HepG2 (cell line): ENCODE measurements at places on chromosomes 7 and 10. TPM values are rescaled to one million over a fixed set of nuclear protein-coding genes. Genes with fewer than 3 reads are reported as not detected.

DNA sequence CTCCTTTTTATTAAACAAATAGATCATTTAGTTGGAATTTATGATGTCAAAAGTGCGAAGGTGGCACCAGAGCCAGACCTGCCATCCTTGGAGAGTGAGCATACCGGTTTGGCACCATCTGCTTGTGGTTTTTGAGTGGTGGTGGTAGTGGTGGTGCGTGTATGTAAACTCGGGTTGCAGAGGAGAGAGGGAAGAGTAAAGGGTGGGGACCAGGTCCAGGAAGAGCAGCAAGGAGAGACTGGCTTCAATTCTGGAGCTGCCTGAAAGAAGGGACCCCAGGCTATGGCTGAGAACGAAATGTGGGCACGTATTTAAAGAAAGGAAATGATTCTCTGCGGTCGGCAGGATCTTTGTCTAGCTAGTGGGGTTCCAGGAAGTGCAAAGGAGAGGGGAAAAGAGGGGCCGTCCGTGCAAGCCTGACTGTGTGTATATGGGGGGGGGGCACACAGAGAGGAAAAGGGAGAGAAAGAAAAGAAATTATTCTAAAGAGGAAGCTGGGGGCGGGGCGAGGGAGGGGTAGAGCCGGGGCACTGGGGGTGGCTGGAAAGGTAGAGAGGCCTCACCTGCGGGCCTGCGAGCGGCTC, 448 bp upstream of the GOLGA7B start:
- DNase-seq: no peak

DNA sequence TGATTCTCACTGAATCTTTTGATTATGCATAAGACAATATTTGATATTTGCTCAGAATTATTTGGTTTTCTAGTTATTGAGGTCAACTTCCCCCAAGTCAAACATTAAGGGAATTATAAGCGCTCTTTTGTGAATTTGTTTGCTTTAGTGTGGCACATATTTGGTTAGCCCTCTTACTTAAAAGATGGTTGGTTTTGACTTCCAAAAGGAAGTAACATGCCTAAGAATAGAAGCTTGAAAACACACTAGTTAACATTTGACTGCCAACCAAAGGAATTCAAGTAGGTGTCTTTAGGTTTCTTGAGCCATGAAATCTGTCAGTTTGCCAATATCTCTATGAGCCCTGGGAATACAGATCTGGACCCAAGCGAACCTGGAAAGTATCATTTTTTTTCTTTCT, 24.9 kb downstream of the STEAP4 start:
- DNase-seq: no peak

- DNase-seq: no peak
Observed at GRCh38 chr10:127370601-127371000, 174.2 kb upstream of the INSYN2A start.

GRCh38 chr7:151351967-151352366, 10.4 kb downstream of the NUB1 start:
- DNase-seq: no peak

YAE1 gene
- 28.3 and 32.9 TPM in 2 replicates for total RNA-seq

- no peak for DNase-seq
Observed at GRCh38 chr10:65618126-65618525, 1307.7 kb upstream of the LRRTM3 start.

- no peak for DNase-seq
Observed at GRCh38 chr7:31934551-31934950, 135.7 kb downstream of the PDE1C start.

DNA sequence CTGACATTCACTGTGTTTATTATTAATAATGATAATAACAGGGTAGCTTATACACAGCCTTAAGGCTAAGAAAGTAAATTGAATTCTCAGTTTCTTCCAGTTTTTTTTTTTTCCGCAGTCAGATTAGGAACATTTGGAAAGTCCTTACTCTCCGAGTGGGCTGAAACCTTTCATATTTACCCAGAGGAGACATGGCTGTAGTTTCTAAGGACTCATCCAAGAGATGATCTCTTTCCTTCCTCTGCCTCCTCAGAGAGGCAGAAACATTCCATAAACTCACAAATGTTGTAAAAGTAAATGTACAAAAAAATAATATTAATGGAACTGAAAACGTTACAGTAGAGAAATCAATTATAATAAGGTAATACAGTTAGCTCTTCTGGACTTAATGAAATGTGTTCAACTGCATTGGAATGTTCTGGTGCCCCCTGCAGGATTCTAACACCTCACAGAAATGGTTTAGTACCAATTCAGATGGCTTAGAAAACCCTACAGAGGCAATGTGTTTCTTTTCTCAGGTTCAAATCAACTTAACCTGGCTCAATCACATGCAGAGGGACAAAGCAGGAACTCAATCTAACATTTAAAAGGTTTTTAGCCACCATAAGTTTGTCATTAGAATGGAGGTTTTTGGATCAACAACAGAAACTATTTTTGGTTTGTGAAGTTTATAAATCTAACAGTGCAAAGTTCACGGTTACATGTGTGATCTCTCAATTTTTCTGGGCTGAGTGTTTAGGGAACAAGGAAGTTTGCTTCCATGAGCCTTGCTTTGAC, 71.7 kb downstream of the ICA1 start:
- peak; percentile 44 for DNase-seq

DNA sequence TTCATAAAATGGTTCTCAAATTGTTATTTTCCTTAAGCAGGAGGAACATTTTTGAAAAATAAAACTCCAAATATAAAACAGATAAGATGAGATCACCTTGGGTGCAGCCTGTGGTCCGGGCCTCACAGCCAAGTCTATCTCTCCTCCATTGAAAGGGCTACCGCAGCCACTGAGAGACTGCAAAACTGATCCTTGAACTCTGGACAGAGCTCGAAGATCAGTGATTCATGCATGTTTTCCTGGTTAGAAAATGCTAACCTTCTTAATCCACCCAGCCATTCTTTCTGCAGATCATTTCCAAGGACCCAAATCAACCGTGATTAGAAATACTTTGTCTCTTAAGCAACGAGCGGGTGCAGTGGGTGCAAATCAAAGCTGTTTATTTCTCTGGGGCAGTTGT, 378.8 kb downstream of the PLXDC2 start:
- no peak for DNase-seq

GRCh38 chr10:32377458-32378259, 30.7 kb upstream of the EPC1 start:
- DNase-seq: peak; percentile 37

- no peak for DNase-seq
Observed at GRCh38 chr7:28533731-28534531, 121.6 kb downstream of the CREB5 start.

DNA sequence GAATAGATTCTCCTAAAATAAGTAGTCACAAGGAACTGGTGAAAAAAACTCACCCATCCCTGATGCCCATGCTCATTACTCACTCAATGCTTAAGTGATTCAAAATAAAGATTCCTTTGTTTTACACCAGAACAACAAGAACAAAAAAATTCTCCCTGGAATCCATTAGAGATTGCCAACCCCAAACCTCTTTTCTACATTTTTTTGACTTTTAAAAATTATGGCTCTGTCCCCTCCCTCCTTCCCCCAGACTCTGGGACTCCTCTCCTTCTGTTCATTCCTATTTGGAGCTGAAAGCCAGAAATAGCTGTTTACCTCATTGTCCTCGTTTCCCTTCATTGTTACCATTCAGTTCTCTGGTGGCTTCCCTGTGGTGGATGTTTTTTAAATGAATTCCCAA, 63.2 kb upstream of the FHIP2A start:
- DNase-seq: no peak

DNA sequence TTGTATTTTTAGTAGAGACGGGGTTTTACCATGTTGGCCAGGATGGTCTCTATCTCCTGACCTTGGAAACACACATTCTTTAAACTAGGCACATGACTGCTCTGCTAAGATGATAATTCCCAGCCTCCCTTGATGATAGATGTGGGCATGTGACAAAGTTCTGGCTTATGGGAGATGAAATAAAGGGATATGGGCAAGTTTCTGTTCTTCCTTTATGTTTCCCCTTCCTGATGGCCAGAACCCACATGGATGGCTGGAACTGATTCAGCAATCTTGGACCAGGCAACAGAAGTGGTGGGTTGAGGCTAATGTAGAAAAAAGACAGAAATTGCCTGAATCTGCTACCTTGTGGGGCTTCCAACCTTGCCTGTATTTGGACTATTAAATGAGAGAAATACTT, 60.7 kb upstream of the NRP1 start:
- DNase-seq: no peak

- no peak for DNase-seq
Observed at GRCh38 chr7:47513741-47514241, 68.1 kb downstream of the TNS3 start.

- DNase-seq: no peak
Observed at GRCh38 chr10:118918116-118918515, 111.4 kb upstream of the NANOS1 start.

HBP1 gene
- 22.9 and 29.8 TPM in 2 replicates for total RNA-seq
